ENCODE measurements at places on chromosomes 1 and 21.

GRCh38 chr1:165717918-165718515 is 19.7 kb upstream of the ALDH9A1 start:
- no peak for DNase-seq

DNA sequence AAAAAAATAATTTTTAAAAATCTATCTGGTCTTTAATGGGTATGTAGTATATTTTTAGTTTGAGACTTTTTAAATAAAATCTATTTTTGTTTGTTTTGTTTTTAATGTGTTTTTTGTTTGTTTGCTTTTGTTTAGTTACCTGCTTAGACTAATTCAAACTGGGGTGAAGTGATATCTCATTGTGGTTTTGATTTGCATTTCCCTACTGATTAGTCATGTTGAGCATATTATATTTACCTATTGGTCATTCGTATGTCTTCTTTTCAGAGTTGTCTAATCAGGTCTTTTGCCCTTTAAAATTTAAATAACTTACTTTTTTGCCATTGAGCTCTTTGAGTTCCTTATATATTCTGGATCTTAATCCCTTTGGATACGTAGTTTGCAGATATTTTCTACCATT is 20.3 kb downstream of the CD1B start:
- DNase-seq, result no peak

DNA sequence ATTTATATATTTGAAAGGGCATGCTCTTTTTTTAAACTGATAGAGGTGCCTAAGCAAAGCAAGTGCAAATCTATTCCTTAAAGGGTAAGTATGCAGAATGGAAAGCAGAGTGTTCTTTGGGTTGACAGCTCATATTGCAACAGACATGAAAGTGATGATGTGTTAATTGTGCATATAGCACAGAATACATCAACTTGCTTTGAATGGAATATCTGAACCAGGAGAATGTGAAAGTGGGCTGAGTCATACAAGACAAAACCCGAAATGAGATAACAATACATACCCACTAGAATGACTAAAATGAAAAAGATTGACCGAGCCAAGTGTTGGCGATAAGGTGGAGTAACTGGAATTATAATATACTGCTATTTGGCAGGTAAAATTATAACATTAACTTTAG is 4.3 kb downstream of the CR1 start:
- DNase-seq, result no peak

DNA sequence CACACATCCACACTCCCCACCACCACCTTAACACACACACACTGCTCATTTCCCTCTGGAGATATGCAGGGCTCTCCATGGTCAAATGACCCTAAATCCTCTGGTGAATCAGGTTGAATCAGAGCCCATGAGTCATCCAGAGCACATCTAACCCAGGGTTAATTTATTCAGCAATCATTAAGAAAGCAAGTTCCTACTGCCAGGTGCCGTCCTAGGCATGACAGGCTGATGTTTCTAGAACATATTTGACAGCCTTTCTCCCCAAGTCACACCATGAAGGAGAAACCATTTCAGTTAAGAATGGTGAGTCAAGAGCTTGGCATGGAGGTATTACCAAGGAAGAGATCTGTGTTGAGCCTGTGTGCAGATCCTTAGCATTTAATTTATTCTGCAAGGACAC is 194.3 kb upstream of the CAMK1G start:
- peak; percentile 58 for DNase-seq

DNA sequence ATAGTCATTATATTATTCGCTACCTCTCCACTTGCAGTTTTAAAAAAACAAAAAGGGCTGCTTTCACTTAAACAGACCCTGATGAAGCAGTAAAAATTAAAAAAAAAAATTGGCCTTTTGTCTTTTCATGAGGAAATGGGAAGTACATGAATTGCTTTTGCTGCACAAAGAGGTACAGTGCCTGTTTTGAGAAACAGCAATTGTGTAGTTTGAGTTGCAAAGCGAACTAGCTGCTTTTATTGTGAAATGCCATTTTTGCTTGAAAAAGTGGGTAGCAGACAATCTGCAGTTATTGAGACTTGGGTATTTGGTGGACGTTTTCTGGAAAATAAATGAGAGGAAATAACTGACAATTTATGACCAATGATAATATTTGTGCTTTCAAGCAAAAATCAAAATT is 7.0 kb downstream of the DIP2A start:
- no peak for DNase-seq

- no peak for DNase-seq
Measured at GRCh38 chr1:51612447-51612961, 4.4 kb upstream of the OSBPL9 start.

DNA sequence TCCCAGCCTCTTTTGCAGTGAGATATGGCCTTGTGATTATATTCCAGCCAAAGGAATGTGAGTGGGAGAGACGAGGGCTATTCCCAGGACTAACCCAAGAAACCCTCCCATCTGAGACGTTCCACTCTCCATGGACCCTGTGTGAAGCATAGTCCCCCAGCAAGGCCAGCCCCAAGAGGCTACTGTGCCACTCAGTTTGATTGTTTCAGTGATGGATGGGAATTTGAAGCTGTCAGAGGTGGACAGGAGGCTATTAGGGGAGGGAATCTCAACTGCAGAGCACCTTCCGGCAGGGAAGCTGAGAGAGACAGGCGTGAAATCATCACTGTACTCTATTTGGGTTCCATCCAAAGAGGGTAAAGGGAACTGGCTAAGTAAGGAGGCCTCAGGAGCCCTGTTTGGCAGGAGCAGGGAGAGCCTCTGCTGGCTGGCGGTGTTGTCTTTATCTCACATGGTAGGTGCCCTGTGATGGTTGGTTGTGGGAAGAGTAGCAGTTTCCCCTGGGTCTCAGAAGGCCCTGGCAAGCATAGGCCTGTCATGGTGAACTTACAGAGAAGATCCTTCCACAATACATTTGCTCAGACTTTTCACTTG is 3.4 kb upstream of the TEX35 start:
- no peak for DNase-seq

DNA sequence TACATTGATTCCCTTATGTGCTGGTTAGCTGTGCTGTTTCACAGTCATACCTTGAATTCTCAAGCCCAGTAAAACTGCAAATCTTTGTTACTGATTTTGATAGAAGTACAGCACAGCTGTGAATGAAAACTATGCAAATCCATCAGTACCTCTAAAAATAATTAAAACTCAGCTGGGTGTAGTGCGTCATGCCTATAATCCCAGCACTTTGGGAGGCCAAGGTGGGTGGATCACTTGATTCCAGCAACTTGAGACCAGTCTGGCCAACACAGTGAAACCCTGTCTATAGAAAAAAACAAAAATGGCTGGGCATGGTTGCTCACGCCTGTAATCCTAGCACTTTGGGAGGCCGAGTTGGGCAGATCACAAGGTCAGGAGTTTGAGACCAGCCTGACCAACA is 61.2 kb downstream of the NUP210L start:
- no peak for DNase-seq

GRCh38 chr1:22341791-22342605 is 109.7 kb upstream of the ZBTB40 start:
- DNase-seq, result peak; percentile 78

GRCh38 chr1:229819091-229819490 is 193.0 kb downstream of the URB2 start:
- DNase-seq, result no peak

DNA sequence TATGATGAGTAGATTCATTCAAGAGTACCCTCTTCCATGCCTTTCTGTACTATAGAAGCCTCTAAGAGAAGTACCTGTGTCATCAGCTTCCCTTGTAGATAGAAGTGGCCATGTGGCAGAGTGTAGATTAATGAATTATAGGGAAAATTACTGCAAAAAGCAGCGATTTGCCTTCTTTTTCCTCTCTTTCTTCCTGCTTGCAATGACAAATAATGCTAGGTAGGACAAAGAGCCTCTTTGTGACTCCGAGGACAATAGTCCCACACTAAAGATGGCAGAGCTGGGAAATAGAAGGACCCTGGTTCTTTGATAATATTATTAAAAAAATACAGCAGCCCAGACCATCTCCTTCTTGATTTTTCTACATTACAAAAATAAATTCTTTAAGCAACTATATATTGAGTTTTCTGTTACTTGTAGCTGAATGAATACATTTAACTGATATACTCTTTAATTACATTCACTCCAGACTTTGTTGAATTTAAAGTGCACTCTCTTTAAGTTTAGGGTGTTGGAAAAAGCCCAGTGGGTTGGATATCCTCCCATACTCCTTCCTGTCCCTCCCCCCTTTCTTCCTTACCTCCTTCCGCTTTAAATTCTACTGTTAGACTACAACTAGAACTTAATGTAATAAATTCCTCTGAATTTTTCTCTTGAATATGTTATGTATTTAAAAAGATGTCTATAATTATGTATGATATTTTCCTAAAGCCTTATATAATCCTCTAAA is 198.2 kb upstream of the APP start:
- DNase-seq, result no peak

GRCh38 chr1:11434926-11435325 is 44.0 kb upstream of the DISP3 start:
- DNase-seq, result no peak

- no peak for DNase-seq
Measured at GRCh38 chr1:216028631-216029030, 394.6 kb downstream of the USH2A start.

DNA sequence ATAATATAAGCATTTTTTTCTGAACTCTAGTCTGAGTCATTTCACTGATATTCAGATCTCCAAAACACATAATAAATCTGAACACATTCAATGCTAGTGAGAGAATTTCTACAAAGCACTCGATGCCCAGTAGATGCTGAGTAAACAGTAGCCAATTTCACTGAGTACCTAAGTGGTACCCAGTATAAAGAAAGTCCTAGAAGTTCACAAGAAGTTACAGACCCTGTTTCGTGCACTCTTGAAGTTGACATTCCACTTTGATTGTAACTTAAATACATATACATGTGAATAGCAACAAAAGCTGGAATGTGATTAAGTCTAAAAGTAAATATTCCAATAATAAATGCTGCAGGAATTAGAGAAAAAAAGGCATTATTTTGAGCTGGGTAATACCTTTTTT is 33.2 kb upstream of the RGS2 start:
- DNase-seq, result no peak

GRCh38 chr1:162134646-162135045 is 65.2 kb downstream of the NOS1AP start:
- DNase-seq, result no peak

DNA sequence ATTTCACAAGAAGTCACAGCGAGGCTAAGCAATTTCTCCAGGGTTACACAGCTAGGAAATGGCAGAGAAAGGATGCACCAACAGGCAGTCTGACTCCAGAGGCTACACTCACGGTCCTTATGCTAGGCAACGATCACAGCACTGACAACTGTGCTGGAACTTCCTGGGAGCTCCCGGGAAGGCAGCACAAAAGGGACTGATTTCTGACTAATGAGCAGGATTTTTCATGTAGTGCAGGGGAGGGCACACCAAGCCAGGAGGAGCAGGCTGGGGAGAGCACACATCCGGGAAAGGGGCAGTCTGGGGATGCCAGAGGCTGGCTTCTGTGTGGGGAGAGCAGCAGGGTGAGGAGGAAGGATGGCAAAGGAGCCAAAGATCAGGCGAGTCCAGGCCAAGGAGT is 486.7 kb downstream of the OMA1 start:
- DNase-seq, result no peak

GRCh38 chr1:58443986-58444868 is 102.3 kb downstream of the OMA1 start:
- no peak for DNase-seq

- no peak for DNase-seq
Measured at GRCh38 chr1:244209955-244210354, 158.9 kb downstream of the ZBTB18 start.

DNA sequence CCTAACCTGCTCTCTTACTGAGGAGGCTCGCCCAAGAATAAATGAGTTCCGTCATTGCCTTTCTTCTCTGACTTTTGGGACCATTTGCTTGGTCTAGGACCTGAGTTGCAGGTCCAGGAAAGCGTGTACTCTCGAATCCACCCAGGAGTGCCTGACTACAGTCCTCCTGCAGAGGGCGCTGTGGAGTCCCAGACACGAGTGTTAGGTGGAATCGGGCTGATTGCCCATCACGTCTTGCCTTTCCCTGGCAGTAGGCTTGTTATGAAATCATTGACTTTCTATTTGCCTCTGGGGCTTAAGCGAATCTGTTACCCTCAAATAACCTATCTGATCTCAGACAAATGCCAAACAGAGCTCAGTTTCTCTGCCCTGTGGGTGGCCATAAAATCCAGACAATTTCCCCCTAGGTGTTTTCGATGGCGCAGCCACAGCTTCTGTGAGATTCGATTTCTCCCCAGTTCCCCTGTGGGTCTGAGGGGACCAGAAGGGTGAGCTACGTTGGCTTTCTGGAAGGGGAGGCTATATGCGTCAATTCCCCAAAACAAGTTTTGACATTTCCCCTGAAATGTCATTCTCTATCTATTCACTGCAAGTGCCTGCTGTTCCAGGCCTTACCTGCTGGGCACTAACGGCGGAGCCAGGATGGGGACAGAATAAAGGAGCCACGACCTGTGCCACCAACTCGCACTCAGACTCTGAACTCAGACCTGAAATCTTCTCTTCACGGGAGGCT is at the start of gene IL20:
IL20 (plus strand) TSS at position 685 of the 733 bp plus-strand sequence. CDS start 230 bp downstream, outside the sequence.
- peak; percentile 53 for DNase-seq

- peak; percentile 13 for DNase-seq
Measured at GRCh38 chr1:151009206-151009587, 948 bp downstream of the PRUNE1 start.

GRCh38 chr1:41482001-41482765 is 2.3 kb downstream of the EDN2 start:
- DNase-seq, result no peak

GRCh38 chr1:148160048-148160342 is 7.9 kb upstream of the NBPF11 start:
- no peak for DNase-seq

- no peak for DNase-seq
Measured at GRCh38 chr1:183873642-183874041, 68.7 kb downstream of the RGL1 start.

DNA sequence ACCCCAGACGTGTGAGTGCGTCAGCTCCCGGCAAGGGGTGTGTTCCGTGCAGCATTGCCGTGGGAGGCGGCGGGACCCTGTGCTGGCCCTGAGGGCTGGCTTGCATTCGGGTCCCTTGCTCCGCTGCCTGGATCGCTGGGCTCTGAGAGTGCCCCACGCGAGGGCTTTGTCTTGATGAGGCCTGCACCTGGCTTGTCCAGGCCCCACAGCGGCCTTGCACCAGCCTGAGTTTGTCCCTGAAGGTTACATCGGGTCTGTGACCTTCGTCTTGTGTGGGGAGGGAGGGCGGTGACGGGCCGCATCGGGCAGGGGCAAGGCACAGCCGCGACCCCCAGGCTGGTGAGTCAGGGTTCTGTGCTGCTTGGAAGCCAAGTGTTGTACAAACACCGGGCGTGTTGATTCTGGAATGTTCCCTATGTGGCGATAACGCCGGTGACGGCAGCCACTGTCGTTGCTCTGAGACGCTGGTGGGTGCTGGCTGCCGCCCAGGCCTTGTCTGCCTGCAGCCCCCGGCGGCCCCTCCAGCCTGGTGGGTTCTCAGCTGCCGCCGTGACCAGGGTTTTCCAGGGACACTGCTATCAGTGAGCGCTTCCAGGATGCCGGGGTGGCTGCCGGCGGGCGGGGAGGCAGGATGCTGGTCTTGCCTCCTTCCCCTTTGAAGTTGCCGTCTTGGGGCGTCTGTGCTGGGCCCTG is 42.9 kb downstream of the SLX9 start:
- DNase-seq, result no peak

GRCh38 chr1:182575540-182576149 is 13.4 kb downstream of the RNASEL start:
- no peak for DNase-seq

- no peak for DNase-seq
Measured at GRCh38 chr21:29943885-29944284, 4.1 kb upstream of the GRIK1 start.

Data from fibroblast of skin of left biceps (primary cell).